ENCODE measurements at places on chromosomes 11 and 22.

DNA sequence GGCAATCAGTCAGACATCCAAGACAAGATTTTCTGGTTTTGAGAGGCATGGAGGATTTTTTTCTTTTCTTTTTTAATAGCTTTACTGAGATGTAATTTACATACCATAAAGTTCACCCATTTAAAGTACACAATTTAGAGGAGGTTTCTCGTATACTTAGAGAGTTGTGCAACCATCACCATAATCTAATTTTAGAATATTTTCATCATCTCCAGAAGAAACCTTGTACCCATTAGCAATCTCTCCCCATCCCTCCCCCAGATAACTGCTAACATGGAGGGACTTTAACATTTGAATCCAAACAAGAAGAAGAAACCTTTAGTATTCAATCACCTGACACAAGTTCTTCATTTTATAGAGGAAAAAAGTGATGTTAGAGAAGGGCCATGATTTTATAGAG is 83.6 kb downstream of the CLPB start:
- DNase-seq, result no peak

- DNase-seq, result no peak
Measured at GRCh38 chr22:33326540-33327295, 268.5 kb upstream of the SYN3 start.

DNA sequence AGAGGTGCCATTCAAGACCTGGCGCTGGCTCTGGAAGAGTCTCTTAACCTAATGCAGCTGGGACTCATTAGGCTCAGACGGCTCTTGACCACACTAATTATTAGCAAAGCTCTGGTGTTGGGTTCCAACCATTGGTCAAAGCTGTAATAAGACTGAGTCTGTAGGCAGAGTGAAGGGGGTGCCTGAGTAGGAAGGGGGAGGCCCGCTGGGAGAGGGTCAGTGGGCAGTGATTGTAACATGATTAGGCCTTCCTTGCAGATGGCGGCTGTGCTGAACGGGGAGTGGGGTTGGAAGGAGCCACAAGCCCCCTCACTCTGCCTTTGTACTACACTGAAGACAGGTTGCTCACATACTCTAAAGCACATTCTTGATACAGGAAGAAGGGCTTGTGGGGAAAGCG is 5.2 kb downstream of the SRPRA start:
- no peak for DNase-seq

DNA sequence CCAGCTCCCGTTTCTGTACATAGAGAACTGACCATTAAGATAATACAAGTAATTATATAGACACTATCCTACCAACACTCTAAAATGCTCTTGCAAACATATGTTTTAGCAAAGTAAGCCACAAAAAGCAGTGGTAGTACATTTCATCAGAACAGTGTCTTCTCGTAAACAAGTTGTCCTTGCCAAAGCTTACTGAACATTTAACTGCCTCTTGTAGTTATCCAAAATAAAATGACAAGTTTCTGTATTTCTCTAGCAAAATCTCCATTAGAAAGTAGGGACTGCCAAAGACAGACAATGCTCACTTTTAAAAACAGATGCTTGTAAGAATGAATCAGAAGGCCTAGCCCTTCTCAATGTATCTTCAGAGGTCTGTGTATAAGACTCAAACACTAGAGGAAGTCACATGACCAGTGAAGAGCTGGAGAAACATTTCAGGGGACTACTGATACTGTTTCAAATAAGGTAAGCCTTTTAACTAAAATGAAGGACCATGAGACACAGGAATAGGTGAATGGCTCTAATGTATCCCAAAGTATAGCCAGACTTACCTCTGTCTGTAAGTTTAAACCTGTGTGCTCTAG is 7.8 kb upstream of the ZC3H12C start:
- no peak for DNase-seq

GRCh38 chr11:77107950-77108349 is 5.3 kb downstream of the OMP start:
- no peak for DNase-seq

- no peak for DNase-seq
Measured at GRCh38 chr22:50304528-50305392, 2.7 kb downstream of the PLXNB2 start.

DNA sequence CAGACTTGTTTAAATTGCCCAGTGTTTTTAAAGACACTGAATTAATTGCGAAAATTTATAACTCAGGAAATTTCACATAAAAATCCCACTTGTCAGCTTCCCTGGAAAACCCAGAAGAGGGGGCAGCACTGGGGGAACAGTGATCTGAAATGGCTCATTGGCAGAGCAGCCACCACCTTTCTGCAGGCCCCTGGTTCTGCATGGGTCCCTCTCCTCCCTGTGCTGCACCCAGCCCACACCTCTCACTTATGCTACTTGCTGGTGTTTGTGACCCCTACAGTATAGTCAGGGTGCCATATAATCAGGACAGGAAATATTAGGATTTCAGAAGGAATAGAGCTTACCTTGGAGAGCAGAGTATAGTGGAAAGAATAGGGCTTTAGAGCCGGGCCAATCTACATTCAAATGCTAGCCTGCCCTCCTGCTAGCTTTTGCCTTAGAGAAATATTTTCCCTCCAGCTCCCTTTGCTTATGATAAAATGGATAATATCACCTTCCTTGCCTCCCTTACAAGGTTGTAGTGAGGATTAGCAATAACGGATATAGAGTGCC is 28.5 kb upstream of the C11orf96 start:
- no peak for DNase-seq

DNA sequence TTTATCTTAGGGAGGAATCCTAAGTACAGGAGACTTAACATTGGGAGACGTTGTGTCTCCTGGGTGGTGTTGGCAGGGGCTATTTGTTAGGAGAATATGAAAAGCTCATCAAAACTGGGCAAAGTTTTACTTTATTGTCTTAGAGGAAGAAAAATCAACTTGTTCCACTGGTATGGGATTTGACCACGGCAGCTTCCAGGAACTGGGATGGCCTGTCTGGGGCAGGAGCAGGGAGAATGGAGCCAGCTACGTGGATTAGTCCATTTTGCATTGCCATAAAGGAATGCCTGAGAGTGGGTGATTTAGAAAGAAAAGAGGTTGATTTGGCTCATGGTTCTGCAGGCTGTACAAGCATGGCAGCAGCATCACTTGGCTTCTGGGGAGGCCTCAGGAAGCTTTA is 198.4 kb downstream of the ADAMTS15 start:
- DNase-seq, result no peak

DNA sequence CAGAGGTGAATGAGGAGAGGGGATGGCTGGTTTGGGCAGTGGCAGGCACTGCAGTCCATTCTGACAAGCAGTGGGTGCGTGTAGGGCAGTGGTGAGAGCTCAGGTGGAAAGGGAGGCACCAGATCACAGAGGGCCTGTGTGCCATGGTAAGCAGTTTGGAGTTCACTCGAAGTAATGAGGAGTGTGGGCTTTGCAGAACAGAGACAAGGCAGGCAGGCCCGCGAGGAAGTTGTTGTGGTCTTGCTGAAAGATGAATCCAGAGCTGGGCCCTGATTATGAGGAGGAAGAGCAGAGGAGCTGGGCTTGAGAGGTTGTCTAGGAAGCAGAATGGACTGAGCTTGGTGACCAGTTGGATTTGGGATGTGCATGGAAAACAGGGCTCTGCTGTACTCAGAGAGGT is 1.6 kb upstream of the DNAJB13 start:
- no peak for DNase-seq

GRCh38 chr22:46611189-46611588 is 9.0 kb upstream of the GRAMD4 start:
- no peak for DNase-seq

Measured in activated gamma-delta T cell treated with anti-CD3 and anti-CD28 coated beads, Interleukin-2, amount 50 U/mL, for 16 hours (primary cell).